ENCODE measurements at places on chromosomes 1 and 21. TPM values are rescaled to one million over a fixed set of nuclear protein-coding genes. Genes with fewer than 3 reads are reported as not detected.

Gene AMIGO1
- total RNA-seq, result 4.2 TPM

- no peak overlapping the region for H3K4me3 ChIP-seq
- DNase-seq, result no peak
- H3K36me3 ChIP-seq, result peaks cover 5% of the 10 kb centered on the region
- no peaks in the 10 kb centered on the region for H3K27me3 ChIP-seq
Measured at GRCh38 chr1:82395440-82395839, 594.7 kb downstream of the ADGRL2 start.

- no peaks in the 10 kb centered on the region for H3K4me1 ChIP-seq
- DNase-seq, result no peak
- no peak overlapping the region for H3K4me3 ChIP-seq
- 0 out of 2 replicates have a peak, but pooled peaks cover 4% of the 10 kb centered on the region for H3K36me3 ChIP-seq
- H3K27ac ChIP-seq, result no peak overlapping the region
- H3K27me3 ChIP-seq, result 0 out of 2 replicates have a peak, but pooled peaks cover 2% of the 10 kb centered on the region
Measured at GRCh38 chr21:30408782-30409494, 13.1 kb downstream of the KRTAP13-1 start.

- H3K27ac ChIP-seq, result no peak overlapping the region
- DNase-seq, result no peak
- H3K36me3 ChIP-seq, result no peaks in the 10 kb centered on the region
- H3K27me3 ChIP-seq, result peaks cover 3% of the 10 kb centered on the region
- no peak overlapping the region for H3K4me3 ChIP-seq
- H3K4me1 ChIP-seq, result peaks cover 11% of the 10 kb centered on the region
Measured at GRCh38 chr1:119771016-119771415, 2.3 kb upstream of the HMGCS2 start.

GRCh38 chr1:185732951-185733350, 1.2 kb upstream of the HMCN1 start:
- no peak overlapping the region for H3K4me3 ChIP-seq
- no peaks in the 10 kb centered on the region for H3K36me3 ChIP-seq
- DNase-seq, result no peak

GRCh38 chr1:174982971-174983689, 16.6 kb upstream of the CACYBP start:
- no peaks in the 10 kb centered on the region for H3K27me3 ChIP-seq
- peak; percentile 56 for DNase-seq
- H3K27ac ChIP-seq, result no peak overlapping the region
- no peak overlapping the region for H3K4me3 ChIP-seq
- no peaks in the 10 kb centered on the region for H3K4me1 ChIP-seq

DNA sequence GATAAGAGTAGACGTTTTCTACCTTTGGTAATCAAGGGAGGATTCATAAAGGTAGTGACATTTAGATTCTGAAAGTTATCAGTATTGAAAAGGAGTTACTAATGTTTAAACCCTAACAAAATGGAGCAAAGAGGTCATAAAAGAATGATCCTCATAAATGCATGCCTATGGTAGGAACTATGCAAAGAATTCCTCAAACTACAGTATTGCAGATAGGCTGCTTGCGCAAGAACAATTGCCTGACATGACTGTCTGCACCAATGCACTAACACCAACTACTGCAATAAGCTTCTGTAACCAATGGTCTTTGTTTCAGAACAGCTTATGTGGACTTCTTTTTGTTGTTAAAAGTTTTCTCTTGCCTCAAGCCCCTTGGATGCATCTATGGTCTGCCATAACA, 597.3 kb upstream of the ADGRL4 start:
- peak; percentile 59 for DNase-seq
- H3K27ac ChIP-seq, result peak overlapping the region; percentile 0
- H3K27me3 ChIP-seq, result no peaks in the 10 kb centered on the region
- H3K4me1 ChIP-seq, result peaks cover 13% of the 10 kb centered on the region
- no peaks in the 10 kb centered on the region for H3K36me3 ChIP-seq
